ENCODE measurements at places on chromosomes 13 and 19.

- no peak for DNase-seq
Measured at GRCh38 chr13:65914716-65915115, 1315.4 kb downstream of the PCDH9 start.

DNA sequence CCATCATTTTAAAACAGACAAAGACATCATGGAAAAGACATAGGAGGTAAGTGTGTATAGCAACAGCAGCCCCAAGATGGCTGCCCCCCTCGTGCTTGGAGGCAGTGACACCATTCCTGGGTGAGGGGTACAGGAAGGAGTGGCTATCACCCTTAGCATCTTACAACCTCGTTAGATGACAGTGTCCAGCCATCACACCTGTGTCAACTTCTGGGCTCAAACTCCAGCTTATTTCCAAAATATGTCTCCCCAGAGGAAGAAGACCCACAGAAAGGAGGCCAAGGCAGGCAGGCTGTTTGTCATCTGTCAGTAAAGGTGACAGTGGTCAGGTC lies 27.5 kb downstream of the EPS15L1 start:
- DNase-seq: no peak

GRCh38 chr13:27474751-27475268 lies 24.4 kb upstream of the MTIF3 start:
- DNase-seq: no peak

- DNase-seq: no peak
Measured at GRCh38 chr13:97256343-97256783, 34.2 kb downstream of the MBNL2 start.

- no peak for DNase-seq
Measured at GRCh38 chr19:12789098-12789903, 2.0 kb upstream of the JUNB start.

GRCh38 chr19:29753190-29753933 lies 38.3 kb upstream of the C19orf12 start:
- no peak for DNase-seq

GRCh38 chr19:42288387-42288786 lies 13.5 kb upstream of the PRR19 start:
- no peak for DNase-seq

GRCh38 chr19:23286477-23286876 lies 36.3 kb upstream of the ZNF724 start:
- DNase-seq: no peak

- no peak for DNase-seq
Measured at GRCh38 chr13:51923983-51924539, 62.3 kb downstream of the CCDC70 start.

DNA sequence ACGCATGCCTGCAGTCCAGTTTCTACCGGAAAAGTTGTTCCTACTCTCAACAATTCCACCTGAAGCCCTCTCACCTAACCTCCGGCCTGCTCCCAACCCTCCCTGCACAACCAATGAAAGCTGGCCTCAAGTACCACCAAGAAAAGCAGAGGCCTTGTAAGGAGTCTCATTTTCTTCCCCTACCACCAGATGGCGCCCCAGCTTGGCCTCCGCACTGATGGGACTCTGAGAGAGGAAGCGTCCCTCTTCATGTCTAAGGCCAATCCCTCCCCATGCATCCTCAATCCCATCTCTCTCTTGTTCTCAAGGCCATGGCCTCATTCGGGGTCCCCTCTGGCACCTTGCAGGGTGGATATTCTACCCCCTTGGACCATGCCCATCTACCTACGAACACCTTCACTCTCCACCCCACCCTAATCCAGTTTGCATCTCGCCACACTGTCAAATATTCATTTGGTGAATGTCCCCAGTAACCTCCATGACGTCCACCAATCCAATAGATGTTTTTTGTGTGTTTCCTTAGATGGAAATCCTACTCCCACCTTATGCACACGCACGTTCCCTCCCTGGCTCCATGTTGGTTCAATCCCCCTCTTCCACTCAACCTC lies 412.8 kb downstream of the ZNF536 start:
- peak; percentile 52 for DNase-seq

DNA sequence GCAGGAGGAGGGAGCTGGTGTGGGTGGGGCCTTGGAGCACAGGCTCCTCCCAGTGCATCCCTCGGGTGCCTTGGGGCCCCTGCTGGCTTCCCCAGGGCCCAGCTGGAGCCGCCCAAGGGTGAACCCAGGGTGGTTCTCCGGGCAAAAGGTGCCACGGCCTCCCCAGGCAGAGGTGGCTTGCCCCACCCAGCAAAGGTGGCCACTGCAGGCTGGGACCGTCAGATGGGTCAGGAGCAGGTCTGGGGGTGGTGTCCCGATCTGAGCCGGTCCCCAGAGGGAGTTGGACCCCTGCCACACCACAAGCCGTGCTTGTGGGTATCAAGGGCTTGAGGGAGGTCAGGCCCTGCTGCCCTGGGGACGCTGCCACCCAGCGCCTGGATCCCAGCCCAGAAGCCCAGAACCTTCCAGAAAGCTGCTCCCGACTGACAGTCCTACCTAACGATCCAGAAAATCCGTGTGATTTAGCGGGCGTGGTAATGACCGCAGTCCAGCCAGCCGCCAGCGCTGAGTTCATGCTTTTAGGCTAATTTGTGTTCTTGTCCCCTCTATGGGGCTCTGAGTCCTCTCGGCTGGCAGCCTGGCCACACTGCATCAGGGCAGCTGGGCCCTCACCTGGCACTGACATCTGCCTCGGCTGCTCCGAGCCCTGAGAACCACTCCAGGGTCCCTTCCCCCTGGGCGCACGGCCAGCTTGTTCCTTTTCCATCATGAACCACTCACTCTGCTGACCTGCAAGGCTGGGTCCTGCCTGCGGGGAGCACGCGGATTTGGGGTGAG lies 5.0 kb upstream of the GRIN3B start:
- DNase-seq: no peak

DNA sequence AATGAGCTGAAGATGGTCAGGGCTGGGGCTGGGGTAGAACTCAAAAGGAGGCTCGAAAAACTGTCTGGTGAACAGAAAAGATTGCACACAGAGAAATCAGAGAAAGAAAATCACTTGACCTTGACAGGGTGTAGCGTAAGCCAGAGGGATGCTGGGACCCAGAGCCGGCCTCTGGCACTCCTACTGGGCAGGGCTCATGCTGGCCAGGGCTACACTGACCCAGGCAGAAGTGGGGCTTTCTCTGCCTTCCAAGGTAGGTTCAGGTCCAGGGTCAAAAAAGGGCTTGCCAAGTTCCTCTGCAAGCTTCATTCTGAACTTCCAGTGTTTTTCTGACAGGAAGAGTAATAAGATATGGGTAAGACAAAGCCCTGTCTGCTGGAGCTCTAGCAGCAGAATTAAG lies 56.2 kb downstream of the LATS2 start:
- DNase-seq: no peak

GRCh38 chr19:31085125-31085524 lies 264.1 kb downstream of the TSHZ3 start:
- no peak for DNase-seq

DNA sequence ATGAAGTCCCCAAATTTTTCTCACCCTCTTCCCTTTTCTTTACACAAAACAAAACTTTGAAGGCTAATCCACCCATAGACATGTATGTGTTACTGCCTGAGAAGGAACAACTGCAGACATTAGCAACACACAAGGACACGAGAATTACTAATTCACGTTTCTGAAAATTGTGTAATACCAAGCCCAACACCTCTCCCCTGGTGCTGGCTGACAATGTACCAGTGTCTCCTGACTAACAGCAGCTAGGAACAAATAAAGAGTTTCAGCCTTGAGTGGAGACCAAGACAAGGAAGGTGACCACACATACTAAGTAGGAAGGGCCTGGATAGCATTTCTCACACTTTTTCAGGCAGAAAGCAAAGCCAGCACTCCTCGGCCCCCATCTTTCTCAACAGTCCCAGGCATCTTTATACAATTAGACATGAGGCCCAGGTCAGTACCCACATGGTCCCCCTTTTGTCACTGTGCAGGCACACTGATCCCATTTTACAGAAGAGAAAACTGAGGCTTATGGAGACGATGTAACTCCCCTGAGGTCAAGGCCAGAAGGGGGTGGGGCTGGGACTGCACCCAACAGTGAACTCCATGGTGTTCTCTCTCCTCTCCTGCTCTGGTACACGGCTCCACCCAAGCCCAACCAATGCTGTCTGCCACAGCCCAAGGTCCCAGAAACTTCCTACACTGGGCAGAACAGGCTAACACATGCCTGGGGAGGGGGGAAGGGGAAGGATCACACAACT lies 8.7 kb downstream of the BRD4 start:
- DNase-seq: no peak

DNA sequence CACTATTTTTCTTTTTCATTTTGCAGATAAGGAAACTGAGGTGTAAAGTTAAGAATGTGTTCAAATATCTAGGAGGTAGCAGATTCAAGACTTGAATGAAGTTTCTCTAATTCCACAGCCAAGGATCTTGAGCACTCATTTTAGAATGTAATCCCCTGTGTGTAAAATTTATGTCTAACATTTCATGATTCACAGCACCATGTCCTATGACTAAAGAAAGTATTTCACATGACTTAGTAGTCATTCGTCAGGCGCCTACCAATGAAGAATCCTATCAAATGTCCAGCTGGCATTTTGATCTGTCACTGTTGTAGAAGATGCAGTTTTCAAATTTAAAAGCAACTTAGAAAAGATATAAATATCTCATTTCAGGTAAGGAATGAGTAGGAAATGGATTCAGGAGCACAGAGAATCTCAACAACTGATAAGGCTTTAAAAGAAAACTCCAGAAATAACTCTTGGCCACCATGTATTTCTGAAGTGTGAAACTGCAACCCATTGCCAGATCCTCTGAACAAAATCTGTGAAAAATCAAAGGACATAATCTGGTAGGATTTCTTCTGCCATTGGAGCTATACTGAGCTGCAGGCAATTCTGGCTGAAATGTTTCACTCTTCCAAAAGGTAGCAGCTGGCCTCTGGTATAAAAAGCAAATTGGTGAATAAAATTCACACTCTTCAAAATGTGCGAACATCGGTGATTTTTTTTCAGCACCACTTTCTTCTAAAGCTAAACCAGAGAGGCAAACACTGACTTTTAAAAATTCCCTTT lies 92.2 kb downstream of the DCLK1 start:
- no peak for DNase-seq

DNA sequence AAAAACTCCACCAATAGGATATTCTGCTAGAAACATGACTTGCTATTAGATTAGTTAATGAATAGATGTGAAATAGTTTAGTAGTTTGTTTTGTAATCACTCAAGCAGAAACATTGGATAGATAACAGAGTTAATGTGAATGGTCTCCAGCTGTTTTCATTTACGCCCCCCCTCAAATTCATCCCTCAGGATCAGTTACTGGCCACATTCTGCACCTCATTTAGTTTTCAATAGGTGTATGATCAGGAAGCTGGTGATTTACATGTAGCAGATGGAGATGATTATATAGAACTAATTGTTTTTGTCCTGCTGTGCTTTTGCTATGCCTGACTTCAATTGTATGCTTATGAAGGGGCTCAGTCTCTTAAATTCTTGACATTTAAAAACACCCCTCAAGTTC lies 759.0 kb downstream of the SLITRK6 start:
- no peak for DNase-seq

- no peak for DNase-seq
Measured at GRCh38 chr13:90623318-90624011, 724.0 kb upstream of the MIR17HG start.

GRCh38 chr19:35736913-35737886 lies 5.1 kb downstream of the IGFLR1 start:
- peak; percentile 31 for DNase-seq

GRCh38 chr13:31797154-31797775 lies 57.9 kb downstream of the RXFP2 start:
- no peak for DNase-seq
